ENCODE measurements at places on chromosomes 4 and X. TPM values are rescaled to one million over a fixed set of nuclear protein-coding genes. Genes with fewer than 3 reads are reported as not detected.

Gene KDM6A
- 9.6 TPM for total RNA-seq

Gene APLN
- total RNA-seq = 0.32 TPM

Gene ADH1C
- total RNA-seq = 6.1 TPM

Gene IRAK1
- total RNA-seq = 31.8 TPM

Gene DMRTC1
- not detected for total RNA-seq

Gene NLGN3
- 0.95 TPM for total RNA-seq

Gene ZCCHC18
- 0.69 TPM for total RNA-seq

Gene TMPRSS11A
- total RNA-seq = not detected

Gene PROM1
- total RNA-seq = not detected

Gene SLITRK4
- not detected for total RNA-seq

Gene PLAC1
- 0.26 TPM for total RNA-seq

Gene CTAG1B
- not detected for total RNA-seq

Gene FAM184B
- total RNA-seq = not detected

Gene GUF1
- total RNA-seq = 5.2 TPM

Gene SPOCK3
- 1.3 TPM for total RNA-seq

Gene MXRA5
- total RNA-seq = 11.3 TPM

Gene RIPPLY1
- total RNA-seq = not detected

Data from bronchial smooth muscle cell (primary cell).